ENCODE measurements at places on chromosomes 3 and 15.

- DNase-seq, result no peak
Observed at GRCh38 chr3:195845483-195845882, 33.8 kb upstream of the MUC4 start.

DNA sequence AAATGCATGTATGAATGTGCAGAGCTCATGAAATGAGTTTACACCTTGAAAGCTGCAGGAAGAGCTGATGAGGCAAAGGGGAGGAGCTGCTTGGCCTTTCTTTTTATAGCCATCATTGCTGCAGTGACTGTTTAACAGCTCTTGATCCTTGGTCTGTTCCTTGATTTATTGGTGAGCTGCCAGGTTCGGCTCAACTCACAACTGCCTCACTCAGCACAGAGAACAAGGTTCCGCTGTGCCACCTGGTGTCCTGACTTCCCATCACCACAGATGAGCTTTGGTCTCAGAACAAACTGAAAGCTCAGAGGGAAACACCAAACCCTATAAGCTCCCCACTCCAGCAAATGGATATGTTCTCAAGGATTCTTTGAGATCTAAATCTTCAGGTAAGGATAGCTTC is 626.1 kb downstream of the MAGI1 start:
- DNase-seq, result no peak

DNA sequence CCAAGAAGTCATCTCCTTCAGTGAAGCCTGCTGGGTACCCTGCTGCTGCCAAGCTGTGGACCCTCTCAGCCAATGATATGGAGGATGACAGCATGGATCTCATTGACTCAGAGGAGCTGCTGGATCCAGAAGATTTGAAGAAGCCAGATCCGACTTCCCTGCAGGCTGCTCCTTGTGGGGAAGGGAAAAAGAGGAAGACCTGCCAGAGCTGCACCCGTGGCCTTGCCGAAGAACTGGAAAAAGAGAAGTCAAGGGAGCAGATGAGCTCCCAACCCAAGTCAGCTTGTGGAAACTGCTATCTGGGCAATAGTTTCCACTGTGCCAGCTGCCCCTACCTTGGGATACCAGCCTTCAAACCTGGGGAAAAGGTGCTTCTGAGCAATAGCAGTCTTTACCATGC is 13.7 kb upstream of the ANP32A start:
- DNase-seq, result no peak

DNA sequence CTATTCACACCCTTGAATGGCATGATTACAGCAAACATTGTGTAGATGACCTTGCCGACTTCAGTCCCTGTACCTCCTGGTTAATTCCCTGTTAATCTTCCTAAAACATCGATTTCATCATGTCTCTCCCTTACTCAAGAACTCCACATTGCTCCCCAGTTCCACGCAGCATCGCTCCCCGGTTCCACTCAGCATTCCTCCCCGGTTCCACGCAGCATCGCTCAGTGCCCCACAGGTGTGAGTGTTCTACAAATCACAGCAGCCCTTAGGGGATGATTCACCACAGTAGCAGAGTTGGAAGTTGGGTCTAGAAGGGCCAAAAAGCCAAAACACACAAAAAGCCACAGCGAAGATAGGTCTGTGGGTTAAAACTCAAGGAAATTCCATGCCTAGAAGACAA is 8.6 kb upstream of the TNK2 start:
- no peak for DNase-seq

GRCh38 chr15:32855942-32856341 is 138.1 kb downstream of the GREM1 start:
- DNase-seq, result no peak

DNA sequence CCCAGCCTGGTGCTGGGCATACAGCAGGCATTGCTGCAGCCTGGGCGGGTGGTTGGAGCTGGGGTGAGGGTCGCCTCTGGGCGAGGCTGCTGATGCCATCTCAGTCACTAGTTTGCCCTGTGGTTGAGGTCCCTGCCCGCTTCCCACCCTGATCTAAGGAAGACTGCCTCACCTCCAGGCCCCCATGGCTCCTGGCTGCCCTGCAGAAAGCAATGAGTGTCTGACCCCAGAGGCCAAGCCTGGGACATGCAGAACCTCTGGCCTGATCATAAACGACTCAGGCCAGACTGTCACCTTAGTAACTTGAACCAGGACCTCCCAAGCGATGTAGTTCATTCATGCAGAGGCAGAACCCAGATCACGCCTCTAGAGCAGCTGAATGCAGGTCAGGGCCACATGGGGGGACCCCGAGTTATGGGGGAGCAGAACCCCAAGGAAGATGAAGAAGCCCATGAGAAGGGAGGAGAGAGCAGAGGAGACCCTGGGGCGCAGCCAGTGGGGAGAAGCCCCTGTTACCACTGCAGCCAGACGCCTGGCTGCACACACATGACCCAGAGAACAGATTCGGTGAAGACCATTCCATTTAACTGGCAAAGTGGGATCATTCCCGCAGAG is 213.9 kb downstream of the TBC1D2B start:
- no peak for DNase-seq

GRCh38 chr3:110562621-110563020 is 509.0 kb upstream of the NECTIN3 start:
- no peak for DNase-seq

- DNase-seq, result no peak
Observed at GRCh38 chr3:52784021-52784621, 6.7 kb downstream of the ITIH1 start.

DNA sequence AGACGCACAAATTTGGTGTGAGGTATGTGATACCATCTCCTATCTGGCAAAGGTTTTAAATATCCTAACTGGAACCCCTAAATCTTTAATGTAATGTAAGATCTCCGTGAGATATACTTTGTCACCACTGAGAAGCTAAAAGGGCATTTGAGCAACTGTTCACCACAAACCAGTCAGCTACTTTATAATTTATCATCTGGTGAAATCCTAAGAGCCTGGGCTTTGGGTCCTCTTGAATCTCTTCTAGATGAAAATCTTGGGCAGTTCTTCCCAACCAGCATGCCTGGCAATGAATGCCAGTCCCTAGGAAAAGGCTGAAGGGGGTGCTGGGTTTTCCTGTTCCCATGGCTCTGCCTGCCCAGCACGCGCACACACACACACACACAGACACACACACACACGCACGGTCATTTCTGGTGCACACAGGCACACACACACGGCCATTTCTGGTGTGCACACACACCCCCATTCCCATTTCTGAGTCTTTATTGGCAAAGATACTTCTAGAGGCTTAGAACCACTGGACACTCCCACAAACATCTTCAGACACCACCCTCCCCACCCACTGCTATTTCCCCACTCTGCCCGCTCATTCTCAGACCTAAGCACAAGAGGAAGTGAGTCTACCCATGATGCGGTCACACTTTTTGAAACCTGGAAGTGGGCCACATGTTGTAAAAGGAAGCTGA is 72.6 kb downstream of the MYO1E start:
- peak; percentile 49 for DNase-seq

GRCh38 chr3:21830541-21830940 is 79.5 kb upstream of the ZNF385D start:
- no peak for DNase-seq

DNA sequence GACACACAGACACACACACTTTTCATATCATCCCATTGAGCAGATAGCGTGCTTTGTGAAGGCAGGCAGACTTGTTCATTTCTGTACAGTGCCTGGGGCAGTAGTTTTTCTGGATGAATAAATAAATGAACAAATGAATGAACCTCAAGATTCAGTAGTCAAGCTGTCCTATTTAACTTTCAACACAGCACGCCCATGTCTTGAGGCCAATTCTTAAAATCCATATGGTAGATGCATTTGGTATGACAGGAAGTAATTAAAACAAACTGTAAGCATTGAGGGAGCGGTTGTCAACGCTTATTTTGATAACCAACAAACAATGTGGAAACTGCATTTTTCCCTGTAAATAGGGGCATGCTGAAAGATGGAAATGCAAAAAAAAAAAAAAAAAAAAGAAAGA is 80.0 kb upstream of the BNC1 start:
- no peak for DNase-seq
